ENCODE measurements at places on chromosomes 6 and 20.

DNA sequence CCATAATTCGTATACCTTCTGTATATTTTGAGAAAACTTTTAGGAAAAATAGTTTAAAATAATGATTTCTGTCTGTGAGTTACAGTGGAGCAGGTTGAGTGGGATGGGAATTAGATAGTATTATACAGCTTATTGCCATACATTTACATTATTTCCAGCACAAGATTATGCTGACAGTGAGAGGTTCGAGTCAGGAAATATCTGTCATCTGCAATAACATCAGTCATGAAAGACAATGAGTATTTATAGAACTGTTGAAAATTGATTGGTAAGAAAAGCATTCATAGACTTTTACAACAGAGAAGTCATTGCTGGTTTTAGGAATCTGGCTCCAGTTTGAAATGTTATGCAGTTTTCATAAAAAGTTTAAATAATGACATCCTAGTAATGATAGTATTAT lies 45.9 kb downstream of the FAM135A start:
- no peak for DNase-seq

DNA sequence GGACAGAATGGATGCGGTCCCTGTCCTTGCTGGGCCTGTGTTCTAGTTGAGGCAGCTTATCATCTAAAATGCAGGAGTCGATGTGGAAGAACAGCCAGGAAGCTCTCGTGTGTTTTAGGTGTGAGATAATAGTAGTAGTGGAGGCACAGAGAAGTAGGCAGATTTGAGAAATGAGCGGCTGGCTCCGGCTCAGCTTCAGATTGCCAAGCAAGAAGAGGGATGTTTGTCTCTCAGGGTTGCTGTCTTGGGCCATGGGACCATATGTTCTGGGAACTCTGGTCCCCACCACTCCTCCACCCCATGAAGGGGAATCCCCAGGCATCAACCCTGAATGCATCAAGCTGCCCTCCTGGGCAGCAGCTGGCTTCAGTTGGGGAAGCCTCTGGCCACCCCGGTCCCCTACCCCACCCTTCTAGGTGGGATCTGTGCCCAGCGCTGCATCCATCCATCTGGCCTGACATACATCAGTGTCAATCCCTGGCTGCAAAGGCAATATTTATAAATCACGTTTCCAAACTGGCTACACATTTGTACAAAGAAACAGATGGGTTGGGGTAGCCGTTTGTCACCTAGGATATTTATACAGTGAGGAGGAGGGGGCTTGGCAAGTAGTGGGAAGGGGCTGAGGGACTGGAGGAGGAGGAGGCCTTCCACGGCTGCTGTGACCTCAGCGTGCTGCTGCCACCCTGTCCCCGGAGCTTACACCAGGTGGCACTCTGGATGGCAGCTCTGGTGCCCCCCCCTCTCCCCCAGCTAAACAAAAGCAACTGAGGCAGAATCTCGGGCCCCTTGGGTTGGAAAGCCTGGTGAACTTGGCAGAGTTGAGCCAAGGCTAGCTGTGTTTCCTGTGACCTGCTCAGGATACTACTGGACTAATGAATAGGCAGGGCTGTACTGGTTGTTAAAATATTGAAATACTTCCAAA lies 64.4 kb downstream of the CD40 start:
- DNase-seq: no peak

- DNase-seq: peak; percentile 70
Observed at GRCh38 chr6:7085911-7086310, 21.9 kb upstream of the RREB1 start.

GRCh38 chr20:37576911-37577310 lies 49.2 kb upstream of the BLCAP start:
- DNase-seq: no peak

DNA sequence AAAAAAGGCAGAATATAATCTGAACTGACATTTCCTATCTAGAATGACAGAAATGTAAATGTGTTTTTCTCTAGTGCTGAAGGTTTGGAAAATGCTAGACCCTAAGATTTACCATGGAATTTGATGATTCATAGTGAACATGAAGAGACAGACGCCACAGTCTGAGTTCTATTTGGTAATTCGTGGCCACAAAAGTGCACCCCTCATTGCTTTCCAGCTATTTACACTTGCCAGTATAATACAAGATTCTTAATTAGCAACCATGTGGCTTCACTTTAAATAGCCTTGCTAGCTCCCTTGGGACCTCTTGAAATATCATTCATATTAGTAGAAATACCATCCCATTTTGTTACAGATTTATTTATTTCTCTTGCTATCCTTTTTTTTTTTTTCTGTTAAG lies 636.8 kb downstream of the PRKN start:
- DNase-seq: no peak
